ENCODE measurements at places on chromosomes 13 and 19. TPM values are rescaled to one million over a fixed set of nuclear protein-coding genes. Genes with fewer than 3 reads are reported as not detected.

LYPD5 gene
- polyA plus RNA-seq: 0.30 TPM

DNA sequence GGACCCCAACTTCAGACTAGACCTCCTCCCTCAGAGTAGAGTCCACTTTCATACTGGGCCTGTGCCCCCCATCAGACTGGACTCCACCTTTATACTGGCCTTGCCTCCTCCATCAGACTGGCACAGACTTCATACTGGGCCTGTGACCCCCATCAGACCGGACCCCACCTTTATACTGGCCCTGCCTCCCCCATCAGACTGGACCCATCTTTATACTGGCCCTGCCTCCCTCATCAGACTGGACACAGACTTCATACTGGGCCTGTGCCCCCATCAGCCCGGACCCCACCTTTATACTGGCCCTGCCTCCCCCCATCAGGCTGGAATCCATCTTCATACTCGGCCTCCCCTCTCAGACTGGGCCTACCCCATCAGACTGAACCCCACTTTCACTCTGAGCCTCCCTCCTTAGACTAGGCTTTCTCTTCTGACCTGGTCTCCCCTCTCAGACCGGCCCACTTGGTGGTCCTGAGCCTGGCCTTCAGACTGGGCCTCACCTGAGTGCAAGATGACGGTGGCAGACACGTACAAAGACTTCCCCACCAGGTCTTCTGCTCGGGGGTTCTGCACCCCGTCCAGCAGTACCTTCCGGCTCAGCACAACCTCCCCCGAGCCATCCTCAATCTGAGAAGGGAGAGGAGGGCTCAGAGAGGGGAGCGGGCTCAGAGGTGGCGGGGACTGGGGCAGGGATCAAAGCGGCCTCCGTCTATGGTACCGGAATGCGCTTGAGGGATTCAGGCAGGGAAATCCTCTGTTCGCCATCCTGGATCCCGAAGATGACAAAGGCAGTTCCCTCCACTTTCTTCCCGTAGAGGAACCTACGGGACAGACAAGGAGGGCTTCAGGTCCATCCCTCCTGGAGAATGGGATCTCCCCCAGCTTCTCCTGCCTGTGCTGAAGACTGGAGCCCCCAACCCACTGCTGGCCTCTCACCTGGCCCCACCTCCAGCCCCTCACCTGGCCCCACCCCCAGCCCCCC, 7.5 kb downstream of the C3 start:
- DNase-seq: no peak

ANGPTL8 gene
- 0.68 TPM for polyA plus RNA-seq

- no peak for DNase-seq
These were observed 53.0 kb downstream of the NUFIP1 start for GRCh38 chr13:44936246-44936645.

DNA sequence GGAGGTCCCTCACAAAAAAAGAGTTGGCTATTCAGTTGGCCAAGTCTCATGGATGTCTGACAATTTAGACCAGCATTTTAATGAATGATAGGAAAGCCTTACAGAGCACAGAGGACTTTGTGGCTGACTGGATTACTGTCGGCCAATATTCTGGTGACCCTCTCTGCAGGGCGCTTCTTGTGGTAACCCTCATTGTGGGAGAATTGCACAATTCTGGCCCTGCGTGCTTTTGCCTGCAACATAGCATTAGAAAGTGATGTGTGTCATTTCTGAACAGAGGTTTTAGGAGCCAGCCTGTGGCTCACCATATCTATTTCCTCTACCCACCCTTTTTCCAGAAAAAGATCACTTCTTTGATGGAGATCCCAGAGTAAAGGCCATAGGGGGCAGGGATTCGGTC, 71.4 kb downstream of the EFNB2 start:
- no peak for DNase-seq

DNA sequence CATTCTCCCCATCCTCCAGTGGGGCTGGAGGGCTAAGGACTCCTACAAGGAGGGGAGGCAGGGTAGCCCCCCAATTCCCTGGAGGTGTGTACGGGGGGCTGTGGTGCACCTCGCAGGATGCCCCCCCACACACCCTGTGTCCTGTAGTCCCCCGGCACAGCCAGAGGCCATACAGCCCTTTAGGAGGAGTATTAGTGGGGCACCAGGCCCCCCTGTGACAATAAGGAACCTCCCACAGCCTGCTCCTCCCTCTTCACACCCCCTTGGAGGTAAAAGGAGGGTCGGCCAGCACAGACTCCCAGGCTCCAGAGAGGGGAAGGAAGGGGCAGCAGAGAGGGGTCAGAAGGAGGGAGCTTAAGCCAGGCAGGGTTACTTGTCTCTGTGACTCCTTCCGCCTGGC, at the start of gene NANOS3:
NANOS3 (plus strand) TSS at position 301 of the 400 bp plus-strand sequence. CDS start 115 bp downstream, outside the sequence.
- no peak for DNase-seq

Measured in renal cortex interstitium (tissue), 15 donors.